ENCODE measurements at places on chromosomes 12 and 14.

DNA sequence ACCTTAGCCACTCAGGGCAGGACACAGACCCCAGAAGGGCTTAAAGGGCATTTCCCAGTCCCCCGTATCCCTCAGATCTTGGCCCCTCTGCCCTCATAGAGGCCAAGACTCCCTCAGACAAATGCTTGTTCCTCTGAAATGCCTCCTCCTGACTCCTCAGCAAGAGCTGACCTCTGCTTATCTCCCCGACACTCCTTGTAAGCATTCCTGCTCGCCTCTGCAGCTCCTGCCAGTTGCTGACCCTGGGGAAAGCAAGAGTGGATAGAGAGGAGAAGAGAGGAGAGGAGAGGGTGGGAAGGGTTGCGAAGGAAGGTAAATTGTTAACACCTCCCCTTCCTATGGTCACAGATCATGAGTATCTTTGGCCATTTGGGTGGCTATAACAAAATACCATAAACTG is 7.1 kb downstream of the SERPINA5 start:
- no peak for DNase-seq

GRCh38 chr12:19447386-19447785 is 8.1 kb downstream of the AEBP2 start:
- DNase-seq = no peak

DNA sequence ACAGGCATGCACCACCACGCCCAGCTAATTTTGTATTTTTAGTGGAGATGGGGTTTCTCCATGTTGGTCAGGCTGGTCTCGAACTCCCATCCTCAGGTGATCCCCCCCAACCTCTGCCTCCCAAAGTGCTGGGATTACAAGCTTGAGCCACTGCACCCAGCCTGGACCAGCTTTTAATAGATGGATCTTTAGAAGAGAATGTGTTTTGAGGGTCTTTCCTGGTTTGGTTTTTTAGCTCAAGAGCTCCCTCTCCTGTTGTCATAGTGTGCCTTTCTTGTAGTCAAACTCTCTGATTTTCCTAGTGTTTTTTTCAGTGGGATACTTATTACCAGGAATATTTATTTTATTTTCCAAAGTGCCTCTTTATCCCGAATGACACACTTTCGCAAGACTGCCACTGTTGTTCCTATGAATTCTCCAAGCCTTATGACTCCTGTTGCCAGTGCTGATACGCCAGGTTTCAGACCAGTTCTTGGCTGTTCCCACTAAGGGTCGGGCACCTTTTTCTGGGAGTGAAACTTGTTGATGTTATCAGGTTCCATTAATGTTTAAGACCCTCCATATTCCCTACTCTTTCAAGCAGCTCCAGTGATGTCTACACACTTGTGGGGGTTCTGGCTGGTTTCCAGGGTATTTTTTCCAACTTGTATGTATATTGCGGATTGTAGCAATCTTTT is 31.5 kb upstream of the LIMA1 start:
- peak; percentile 68 for DNase-seq

- no peak for DNase-seq
These were observed 993 bp downstream of the CCDC196 start for GRCh38 chr14:66487164-66487563.

DNA sequence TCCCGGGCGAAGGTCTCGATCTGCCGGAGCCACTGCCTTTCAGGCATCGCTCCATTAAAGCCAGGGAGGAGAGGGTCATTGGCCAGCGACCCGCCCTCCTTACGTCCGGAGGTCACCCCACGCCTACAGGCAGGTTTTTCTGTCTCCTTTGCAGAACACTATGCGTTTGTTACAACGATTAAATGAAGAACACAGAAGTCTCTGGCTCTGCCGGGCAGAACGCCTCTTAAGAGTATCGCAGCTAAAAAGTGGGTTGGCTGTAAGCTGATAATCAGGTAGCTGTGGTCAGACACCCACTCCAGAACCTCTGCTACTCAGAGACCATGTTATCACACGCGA is 15.0 kb downstream of the OTX2 start:
- DNase-seq = no peak

DNA sequence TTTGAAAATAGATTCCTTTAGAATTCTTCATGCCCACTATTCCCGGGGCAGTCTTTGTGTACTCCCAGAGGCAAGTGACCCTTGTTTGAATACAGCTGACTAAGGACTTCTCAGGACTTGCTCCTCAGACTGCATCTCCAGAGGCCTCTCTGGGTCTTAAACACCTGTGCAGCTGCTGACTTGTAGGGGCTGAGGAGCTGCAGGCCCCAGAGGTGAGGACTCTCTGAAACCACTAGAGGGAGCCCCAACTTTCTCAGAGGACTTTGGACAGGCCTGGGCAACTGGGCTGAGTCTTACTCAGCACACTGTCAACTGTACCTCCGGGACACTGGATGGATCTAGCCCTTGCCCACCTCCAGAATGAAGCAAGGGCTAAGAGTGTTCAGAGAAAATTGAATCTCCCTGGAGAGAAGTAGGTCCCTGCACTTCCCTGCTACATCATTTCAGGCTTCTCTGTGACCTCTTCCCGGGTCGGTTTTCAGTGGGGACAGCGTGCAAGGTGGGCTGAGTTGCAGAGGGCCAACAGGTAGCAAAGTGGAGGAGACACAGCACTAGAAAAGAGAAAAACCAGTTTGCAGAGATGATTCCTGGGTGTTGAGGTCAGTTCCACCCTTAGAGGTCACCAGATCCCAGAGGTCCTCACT is 164.6 kb downstream of the TMEM117 start:
- DNase-seq = peak; percentile 70

DNA sequence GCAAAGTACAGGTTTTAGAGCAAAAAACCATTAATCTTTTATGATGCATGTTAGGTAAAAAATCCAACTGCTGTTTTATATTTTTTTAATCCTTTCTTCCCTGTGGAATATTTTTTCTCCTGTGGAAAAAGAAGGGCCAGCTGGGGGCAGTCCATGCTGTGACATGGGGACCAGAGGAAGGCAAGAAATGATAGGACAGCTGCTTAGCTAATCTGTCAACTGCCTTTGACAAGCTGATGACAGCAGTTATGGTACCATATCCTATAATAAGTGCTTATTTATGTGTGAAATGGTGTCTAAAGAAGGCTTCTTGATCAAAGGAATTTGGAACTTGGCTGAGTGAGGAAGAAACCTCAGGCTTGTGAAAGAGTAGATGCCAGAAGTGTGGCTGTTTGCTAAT is 452.4 kb upstream of the NOVA1 start:
- DNase-seq = no peak

DNA sequence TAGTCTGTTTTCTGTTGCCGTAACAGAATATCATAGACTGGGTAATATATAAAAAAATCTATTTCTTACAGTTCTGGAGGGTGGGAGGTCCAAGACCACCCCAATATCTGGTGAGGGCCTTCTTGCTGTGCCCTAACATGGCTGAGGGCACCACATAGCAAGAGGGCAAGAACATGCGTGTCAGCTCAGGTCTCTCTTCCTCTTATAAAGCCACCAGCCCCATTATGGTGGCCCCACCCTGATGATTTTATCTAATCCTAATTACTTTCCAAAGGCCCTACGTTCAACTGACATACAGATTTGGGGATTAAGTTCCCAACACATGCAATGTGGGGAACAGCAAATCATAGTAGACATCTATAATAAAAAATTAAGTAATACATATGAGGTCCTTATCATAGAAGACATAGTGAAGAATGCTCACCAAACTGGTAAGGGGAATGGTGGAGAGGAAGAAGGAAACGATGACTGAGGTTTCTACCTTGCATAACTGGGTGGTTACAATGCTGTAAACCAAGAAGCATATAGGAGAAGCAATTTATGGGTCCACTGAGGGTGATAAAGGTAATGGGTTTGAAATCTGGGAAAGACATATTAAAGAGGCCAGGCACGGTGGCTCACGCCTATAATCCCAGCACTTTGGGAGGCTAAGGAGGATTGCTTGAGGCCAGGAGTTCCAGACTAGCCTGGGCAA is 27.0 kb downstream of the BTBD7 start:
- DNase-seq = no peak

GRCh38 chr14:104892531-104893434 is 27.7 kb downstream of the CEP170B start:
- no peak for DNase-seq

- DNase-seq = no peak
These were observed at the start of gene TTC9 for GRCh38 chr14:70641548-70642302. TSS of gene TTC9 (plus strand) at chr14:70641916. CDS start at chr14:70642130, 214 bp downstream.

DNA sequence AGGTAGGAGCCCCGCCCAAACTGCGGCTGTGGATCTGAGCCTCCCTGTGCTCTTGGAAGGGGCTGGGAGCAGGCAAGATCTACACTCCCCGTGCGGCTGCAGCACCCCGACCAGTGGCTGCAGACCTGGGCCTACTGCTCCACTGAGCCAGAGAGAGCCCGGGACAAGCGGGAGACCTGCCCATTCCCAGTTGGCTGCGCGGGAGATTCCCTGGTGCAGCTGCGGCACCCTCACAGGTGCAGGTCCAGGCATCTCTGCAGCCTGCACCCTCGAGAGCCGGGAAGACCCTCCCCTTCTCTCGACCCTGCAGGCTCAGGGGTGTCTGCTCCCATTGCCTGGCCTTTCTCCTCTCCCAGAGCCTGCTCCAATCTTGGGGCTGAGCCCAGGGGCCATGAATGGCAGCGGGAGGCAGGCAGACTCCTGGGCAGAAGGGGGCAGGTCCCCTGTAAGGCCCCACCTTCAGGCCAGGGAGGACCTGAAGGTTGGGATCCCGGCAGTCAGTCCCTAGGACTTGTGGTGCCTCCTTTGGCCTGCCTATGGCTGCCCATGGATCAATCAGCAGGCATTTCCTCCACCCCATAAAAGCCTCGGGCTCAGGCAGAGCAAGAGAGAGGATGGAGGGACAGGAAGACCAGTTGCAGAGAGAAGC is 8.8 kb upstream of the A2M start:
- DNase-seq = peak; percentile 47

GRCh38 chr14:106207316-106207715 is 680.9 kb downstream of the TMEM121 start:
- DNase-seq = no peak

DNA sequence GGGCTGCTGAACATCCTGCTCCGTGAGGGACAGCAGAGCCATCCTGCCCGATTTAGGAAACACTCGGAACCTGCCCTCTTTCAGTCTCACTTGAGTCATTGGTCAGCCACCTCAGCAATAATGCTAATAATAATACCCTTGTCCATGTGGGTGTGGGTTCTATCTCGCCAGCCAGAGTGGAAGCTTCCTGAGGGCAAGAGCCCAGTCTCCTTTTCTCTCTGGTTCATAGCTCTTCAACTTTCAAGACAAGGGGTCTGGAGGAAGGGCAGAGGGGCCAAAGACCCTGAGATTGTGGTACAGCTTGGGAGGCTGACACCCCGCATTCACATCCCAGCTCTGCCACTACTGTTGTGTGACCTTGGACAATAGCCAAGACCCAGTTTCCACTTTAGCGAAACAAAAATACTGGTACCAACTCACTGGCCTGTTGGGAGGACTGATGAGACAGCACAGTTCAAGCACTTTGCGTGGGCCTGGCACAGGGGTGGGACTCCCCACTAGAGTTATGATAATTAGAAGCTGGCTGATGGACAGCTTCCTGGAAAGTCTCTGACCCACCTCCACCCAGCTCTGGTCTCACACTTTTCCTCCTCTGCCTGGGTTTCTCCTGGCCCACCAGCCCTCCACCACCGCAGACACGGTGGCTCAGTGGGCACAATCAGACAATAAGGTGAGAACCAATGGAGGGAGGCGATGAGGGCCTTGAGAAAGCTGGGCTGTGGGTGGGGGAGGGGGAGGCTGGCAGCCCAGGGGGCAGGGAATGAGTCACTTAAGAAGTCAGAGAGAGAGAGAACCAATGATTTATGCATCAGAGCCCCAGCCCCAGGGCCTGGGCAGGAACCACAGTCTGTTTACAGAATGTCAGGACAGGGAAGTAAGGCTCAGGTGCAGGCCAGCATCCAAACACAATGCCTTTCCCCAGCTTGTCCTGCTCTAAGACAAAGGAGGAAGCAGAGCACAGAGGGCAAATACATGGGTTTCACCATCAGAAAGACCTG is 9.6 kb downstream of the FAIM2 start:
- no peak for DNase-seq

GRCh38 chr14:89779707-89780106 is 174.8 kb downstream of the EFCAB11 start:
- DNase-seq = no peak

Data from SK-N-DZ (cell line).